ENCODE measurements at places on chromosomes 5 and 9.

GRCh38 chr5:108898707-108899106 lies 151.0 kb downstream of the FER start:
- no peak for DNase-seq

DNA sequence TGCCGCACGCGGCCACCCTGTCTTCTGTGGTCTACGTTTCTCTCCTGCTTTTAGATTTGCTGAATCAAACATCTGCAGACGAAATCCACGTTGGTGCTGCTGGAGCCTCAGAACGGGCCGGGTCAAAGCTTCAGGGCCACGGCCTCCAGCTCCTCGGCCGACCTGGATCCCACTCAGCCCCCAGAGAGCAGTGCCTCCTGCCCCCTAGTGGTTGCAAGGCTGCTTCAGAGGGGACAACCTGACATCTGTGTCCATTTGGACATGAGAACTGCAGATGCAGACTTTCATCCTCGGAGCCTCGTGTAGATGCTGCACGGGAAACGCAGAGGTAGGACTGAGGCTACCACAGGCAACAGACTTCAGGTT lies 23.0 kb upstream of the SLC6A3 start:
- DNase-seq = no peak

DNA sequence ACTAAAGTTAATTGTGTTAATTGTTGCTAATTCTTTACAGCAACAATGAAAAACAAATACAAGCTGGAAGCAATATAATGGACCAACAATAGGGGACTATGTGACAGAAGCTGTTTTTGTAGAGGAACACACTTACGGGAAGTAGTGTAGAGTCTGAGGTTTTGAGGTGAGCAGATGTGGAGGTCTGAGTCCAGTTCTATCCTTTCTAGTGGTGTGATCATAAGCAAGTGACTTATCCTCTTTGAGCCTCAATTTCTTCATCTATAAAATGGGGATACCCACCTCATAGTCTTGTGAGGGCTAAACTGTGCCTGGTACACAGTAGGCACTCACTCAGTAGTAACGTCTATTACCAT lies 28.3 kb downstream of the ALG2 start:
- no peak for DNase-seq

GRCh38 chr5:163163858-163164257 lies 273.5 kb upstream of the CCNG1 start:
- DNase-seq = no peak

DNA sequence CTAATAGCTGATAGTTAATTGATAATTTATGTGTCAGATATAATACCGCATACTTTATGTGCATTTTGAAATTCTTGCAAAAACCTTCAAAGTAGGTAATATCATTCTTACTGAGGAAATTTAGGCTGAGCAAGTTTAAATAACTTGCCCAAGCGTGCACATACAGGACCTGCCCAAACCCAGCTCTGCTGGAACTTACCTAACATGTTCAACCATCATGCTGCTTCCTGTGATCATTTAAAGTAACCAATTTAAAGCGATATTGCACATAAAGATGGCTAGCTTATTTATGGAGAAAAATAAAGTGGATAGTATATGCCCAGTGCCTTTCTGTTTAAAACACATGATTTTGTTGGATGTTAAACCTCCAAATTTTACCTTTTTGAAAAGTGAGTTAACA lies 4.3 kb downstream of the FAM174A start:
- no peak for DNase-seq

- no peak for DNase-seq
These were observed 14.2 kb upstream of the ZBED3 start for GRCh38 chr5:77101298-77101697.

GRCh38 chr5:154850255-154851062 lies at the start of gene FAXDC2:
Gene FAXDC2, minus strand, starts transcription at chr5:154850603. Its CDS starts 12,425 bp downstream, at chr5:154838178.
- no peak for DNase-seq

DNA sequence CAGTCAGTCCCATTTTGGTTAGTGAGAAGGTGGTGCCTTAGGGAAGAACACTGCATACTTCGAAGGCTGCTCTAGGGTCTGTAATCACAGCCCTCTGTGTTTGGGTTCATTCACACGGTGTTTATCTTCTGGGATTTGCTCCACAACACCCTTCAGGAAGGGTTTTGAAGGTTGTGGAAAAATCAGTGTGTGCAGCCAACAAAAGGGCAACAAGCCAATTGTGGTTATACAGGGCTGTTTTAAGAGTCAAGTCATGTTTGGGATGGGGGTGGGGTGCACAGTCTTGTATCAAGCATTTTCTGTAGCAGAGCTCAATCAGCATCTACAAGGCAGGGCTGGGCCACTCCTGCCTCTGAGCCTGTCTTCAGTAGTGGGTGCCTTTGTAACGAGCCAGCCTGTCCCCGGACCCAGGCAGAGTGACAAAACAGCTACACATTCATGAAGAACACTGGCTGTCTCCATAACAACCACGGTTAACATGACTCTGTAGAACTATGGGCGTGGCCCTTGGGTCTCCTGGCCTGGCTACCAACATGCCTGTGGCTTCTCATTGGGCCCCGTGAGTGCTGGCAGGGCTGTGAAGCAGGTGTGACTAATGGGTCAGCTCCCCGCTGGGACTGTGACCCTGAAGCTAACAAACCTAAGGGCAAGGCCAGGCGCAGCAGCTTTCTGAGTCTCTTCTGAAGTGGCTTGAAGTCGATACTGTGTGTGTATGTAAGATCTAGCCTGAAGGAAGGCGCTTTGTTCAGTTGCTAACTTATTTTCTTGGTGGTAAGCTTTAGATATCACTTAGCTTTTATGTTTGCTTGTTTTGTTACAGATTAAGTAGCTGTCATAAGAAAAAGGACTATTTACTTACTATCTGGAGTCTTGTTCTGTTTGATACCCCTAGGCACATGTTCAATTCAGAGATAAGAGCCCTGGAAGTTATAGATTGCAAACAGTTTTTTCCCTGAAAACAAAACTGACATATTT lies 27.9 kb upstream of the GOLM1 start:
- DNase-seq = no peak

DNA sequence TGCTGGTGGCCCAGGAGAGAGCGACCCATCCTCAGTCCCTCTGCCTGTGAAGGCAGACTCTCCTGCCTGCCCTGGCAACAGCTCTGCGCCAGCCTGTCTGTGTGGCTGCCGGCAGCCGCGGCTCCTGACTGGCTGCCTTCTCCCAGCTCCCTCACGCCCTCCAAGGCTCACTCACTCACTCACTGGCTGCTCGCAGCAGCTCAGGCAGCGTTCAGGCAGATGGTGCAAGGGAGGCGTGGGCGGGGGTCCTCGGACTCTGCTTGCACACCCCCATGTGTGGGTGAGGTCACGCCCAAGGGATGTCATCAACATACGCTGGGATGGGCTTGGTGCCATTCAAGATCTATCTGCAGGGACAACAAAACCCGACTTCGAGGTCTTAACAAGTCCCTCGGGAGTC lies 66.7 kb downstream of the DAB2IP start:
- no peak for DNase-seq

DNA sequence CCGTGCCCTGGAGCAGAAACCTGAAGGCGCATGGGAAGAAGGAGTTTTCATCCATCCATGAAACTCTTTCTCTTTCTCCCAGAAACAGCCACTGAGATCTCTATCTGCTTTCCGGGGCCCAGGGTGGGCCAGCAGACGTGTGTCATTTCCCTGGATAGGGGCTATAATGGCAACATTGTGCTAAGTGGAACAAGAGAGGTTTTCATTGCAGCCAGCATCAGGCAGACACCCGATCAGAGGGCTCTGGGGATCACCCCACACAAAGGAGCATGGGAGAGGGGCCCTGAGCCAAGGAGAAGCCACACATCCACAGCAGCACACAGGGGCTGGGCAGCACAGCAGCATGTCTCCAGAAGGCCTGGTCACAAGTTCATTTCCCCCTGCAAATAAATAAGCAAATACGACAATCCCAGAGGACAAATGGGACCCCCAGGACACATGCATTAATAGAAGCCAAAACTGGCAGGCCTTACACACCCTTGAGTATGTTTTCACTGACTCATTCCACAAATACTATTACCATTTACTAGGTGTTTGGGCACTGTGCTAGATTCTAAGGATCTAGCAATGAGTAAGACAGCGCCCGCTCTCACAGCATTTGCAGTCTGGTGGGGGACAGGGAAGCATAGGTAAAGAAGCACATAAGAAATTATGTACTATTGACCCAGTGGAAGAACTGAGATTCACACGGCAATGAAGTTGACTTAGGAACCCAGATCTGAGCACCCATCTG lies 4.3 kb upstream of the AFAP1L1 start:
- no peak for DNase-seq

- DNase-seq = no peak
These were observed 163.6 kb downstream of the SPATA31D1 start for GRCh38 chr9:82152181-82152580.

DNA sequence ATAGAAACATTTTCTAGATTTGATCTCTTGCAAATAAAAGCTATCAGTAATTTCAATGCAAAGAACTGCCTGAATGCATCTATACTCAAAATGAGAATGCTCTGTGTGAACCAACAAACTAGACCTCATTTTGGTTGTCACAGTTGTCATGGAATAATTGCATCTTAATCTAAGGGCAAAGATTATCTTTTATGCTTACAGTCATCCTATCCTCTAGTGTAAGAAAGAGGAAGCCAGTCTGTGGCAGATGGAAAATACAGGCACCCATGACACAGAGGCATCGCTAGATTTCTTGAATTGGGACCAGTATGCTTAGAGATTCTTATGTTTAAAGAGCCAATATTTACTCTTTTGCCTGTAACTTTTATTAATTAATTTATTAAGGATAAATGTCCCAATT lies 95.0 kb downstream of the MACIR start:
- DNase-seq = no peak

DNA sequence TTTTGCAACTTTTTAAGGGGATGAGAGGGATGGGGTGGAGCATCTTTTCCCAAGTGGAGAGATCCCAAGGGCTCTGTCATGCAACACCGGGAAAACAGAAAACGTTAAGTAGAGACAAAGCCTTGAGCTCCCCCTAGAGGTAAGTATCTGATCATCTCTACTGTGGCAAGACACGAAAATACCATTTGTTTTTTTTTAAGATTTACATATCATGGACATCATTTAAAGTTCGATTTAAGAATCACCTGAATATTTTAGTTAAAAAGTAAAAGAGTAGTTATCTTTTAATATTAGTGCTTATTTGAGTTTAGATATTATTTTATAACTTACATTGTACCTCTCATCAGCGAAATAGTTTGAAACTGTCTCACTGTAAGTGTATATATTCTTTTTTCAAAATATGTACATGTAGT lies 200.4 kb downstream of the LRRC70 start:
- no peak for DNase-seq

- no peak for DNase-seq
These were observed 410.6 kb downstream of the PSAT1 start for GRCh38 chr9:78707481-78707991.

DNA sequence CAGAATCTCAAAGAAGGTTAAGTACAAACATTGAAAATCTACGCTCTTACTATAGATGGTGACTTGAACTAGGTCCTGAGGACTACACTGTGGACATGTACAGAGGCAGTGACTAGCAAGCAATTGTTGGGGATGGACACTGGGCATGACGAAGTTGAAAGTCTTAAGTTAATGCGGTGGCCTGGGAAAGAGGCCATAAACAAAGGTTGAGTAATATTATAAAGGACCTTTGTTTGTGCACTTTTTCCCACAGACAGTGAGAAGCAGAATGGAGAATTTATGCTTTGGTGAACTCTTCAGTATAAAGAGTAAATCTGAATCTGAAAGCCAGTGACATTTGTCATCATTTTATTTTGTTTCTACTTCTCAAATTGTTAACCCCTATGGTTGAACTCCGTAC lies 15.3 kb downstream of the ALDH1A1 start:
- DNase-seq = no peak

- DNase-seq = no peak
These were observed 193.2 kb downstream of the MAPKAP1 start for GRCh38 chr9:125513668-125514413.

Measured in stimulated activated CD8-positive, alpha-beta memory T cell treated with anti-CD3 and anti-CD28 coated beads, Interleukin-2, amount 100 ng/mL, for 1 hour (primary cell).